ENCODE measurements at places on chromosomes 7 and 10.

- no peak for DNase-seq
Measured at GRCh38 chr10:53843736-53844362, 957.2 kb downstream of the PCDH15 start.

- DNase-seq: no peak
Measured at GRCh38 chr7:137592232-137592896, 248.8 kb upstream of the PTN start.

DNA sequence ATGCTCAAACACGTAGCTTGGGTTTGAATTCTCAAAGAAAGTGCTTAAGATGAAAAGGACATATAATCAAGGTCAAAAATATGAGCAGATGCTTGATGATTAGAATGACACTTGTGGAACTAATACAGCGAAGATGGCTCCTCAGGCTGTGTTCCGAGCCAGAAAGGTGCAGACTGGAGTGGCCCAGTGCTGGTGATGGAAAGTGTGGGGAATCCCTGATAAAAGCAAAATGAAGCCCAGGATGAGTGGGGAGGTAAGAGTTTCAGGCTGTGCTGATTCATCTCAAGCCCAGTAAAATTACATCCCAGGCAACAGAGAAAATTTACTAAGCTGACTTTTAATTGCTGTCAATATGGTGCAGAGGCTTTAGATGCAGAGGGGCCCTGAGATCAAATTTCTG, 77.8 kb upstream of the IKZF1 start:
- DNase-seq: no peak

- DNase-seq: no peak
Measured at GRCh38 chr10:48740988-48741387, 56.3 kb downstream of the WDFY4 start.

GRCh38 chr10:48507933-48508790, 96.7 kb downstream of the ARHGAP22 start:
- DNase-seq: no peak

- no peak for DNase-seq
Measured at GRCh38 chr7:24366876-24367275, 82.9 kb downstream of the NPY start.

- DNase-seq: no peak
Measured at GRCh38 chr10:71347587-71348395, 28.7 kb downstream of the SLC29A3 start.

DNA sequence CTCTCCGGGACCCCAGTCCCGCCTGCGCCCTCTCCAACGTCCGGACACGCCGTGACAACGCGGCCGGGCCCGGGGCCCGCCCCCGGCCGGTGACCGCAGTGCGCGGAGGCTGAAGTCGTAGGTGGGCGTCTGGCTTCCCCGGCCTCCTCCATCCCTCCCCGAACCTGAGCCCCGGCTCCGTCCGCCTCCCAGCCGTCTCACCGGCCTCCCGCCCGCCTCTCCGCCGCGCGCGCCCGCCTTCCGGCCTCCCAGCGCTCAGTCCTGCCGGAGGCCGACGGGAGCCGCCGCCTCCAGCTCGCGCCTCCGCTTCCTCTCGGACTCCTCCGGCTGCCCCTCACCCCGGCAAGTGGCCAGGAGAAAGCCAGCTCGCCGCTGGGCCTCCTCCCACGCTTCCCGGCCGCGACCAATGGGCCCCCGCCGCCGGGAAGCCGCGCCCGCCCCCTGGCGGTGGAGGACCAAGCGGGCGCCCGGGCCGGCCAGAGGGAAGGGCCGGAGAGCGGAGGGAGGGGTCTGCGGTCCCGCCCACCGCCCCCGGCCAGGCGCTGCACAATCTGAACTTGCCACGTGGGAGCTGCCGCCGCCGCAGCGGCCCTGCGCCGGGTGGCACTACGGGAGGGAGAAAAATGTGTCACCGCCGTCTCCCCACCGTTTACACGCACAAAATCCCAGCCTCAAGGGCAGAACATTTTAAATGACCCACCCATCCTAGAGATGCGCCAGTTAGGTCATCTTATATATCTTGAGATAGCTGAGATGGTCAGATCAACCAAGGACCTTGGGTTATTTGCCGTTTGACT, at the start of gene FAM3C:
TSS of gene FAM3C (minus strand) at position 348 of the 797 bp plus-strand sequence. CDS start 13,339 bp downstream, outside the sequence.
- peak; percentile 37 for DNase-seq
